ENCODE measurements at places on chromosomes 6 and 20.

DNA sequence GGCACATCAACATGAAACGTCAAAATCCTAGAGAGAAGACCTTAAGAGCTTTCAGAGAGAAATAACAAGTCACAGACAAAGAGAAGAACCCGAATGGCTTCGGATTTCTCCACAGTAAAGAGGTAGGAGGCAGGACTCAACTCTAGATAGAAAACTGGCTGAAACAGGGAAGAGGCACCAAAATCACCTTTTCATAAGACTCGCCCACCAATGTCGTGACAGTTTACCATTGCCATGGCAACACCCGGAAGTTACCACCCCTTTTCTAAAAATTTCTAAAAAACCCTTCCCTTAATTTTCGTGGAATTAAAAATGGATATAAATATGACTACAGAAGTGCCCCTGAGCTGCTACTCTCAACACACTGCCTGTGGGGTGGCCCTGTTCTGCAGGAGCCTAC, 12.3 kb upstream of the DEFB121 start:
- DNase-seq: no peak

- no peak for DNase-seq
These were observed 47.5 kb upstream of the TSHZ2 start for GRCh38 chr20:52924411-52925271.

GRCh38 chr20:61809006-61809770, 256.5 kb downstream of the TAF4 start:
- DNase-seq: no peak

DNA sequence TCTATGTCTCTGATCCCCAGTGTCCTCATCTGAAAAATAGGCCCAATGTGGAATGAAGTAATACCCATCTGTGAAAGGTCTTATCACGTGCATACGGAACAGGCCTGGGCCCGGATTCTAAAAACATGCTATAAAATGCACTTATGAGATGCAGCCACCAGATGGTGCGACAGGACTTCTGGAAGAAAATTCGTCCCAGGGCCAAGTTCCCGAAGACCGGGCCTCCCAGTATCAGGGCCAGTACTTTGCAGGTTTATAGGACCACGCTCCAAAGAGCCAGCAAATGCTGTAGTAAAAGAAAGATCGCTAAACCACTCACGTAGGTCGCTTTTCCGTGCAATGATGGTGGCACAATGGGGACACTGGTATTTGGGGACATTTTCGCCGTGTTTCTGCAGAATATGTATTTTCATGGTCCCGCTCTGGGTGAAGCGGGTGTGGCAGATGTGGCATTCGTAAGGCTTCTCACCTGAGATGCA, 10.6 kb downstream of the CTCFL start:
- no peak for DNase-seq

DNA sequence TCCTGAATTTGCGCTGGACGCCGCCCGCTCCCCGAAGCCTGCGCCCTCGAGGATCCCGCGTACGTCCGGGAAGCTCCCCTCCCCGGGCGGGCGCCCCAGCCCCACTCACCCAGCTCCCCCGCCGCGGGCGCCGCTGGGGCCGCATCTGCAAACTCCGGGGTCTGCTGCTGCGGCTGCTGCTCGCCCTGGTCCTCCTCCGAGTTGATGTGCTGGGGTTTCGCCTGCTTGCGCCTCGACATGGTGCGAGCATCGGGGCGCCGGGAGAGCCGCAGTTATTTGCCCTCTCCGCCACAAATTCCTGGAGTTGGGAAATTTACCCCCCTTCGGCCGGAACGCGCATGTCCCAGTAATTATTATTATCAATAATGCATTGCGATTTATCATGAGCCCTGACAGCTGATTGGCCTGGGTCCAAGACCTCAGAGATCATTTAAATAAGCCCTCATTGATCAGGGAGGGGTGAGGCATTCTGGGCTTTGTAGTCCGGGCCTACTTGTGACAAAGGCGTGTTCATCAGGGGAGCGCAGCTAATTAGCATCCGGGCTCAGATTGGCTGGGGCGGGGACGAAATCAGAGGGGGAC, at the start of gene SALL4:
SALL4 (minus strand) TSS at position 352 of the 582 bp plus-strand sequence; CDS start at position 239, 113 bp downstream.
- DNase-seq: no peak

DNA sequence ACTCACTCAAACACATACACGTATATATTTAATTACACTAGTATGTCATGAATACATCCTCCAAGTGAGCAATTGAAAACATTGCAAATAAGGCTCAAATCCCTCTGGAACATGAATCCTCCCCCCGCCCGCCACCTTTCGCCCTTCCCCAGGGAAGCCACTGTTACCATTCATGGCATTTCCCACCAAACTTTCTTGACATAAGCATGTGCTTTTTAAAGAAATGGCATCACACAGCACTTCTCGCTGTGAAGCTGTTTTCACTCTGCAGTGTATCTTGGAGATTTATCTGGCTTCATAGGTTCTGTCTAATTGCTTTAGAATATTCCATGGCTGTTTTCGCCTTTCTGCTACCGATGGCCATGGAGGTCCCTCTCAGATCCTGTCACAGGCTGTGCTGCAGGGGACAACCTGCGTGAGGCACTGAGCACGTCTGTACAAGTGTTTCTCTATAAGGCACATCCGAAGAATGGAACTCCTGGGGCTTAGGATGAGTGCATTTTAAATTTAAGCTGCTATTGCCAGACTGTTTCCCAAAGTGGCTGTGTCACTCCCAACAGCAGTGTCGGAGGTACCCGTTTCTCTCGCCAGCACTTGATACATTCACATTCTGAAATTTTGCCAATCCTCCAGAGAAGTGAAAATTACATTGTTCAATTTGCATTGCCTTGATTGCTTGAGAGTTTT, 22.2 kb upstream of the PHACTR3 start:
- DNase-seq: no peak

DNA sequence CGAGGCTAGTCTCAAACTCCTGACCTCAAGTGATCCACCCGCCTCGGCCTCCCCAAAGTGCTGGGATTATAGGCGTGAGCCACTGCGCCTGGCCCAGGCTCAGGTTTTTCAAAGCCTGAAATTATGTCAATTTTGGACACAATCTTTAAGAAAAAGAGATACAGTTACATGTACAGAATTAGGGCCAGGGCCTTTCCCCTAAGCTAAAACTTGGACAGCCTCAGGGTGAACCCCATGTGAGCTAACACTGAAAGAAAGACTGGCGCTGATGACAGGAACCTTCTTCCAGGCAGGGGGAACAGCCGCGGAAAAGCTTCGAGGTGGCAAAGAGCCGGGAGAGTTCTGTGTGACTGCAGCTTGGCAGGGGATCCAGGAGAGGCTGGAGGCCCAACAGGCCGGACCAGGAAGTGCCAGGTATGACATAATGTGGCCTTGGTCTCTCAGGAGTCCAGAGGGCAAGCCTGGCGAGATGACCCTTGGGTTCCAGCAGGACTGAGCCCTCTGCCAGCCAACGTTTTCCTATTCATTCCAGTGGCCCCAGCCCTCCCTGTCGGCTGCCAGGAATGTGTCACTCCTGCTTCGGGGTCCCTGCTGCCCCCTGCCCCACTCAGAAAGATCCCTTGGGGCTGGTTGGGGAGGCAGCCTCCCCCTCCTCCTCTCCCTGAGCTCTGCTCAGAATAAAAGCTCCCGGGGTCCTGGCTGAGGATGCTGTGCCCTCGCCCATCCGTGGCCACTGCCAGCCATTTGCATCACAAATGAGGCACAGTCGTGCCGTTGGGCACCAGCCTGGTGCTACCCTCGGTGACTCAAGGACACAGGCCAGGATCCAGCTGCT, 37.3 kb downstream of the RBM38 start:
- DNase-seq: no peak

DNA sequence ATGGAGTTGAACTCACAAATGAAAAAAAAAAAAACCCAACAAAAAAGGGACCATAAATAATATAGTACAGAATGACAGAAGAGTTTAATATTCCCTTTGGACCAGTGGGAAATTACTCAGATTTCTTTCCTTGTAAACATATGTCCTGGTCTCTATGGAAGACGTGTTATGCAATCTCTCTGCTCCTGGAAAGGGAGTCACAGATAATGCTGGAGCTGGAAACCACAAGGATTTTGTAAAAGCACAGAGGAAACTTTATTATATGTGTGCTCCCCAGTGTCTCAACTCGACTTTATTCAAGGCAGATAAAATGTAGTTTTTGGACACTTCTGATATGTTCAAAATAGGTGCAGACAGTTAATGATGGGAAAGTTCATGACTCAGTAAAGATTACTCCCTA, 88.1 kb upstream of the ZFP64 start:
- DNase-seq: no peak

DNA sequence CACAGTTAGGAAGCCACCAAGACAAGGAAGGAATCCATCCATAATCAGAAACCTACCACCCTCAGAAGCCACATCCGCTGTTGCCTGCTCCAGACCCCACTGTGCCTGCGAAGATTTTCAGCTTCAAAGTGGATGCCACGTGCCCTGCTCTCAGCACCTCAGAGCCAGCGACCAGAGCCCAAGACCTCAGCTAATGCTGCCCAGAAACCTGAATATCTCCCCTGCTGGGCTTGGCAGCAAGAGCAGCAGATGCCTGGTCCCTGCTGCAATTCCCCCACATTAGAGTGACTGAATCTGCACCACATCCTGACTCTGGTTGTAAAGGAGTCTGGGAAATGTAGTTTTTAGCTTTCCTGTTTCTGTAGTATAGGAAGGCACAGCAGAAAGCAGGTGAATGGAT, 10.7 kb upstream of the ULBP3 start:
- no peak for DNase-seq

DNA sequence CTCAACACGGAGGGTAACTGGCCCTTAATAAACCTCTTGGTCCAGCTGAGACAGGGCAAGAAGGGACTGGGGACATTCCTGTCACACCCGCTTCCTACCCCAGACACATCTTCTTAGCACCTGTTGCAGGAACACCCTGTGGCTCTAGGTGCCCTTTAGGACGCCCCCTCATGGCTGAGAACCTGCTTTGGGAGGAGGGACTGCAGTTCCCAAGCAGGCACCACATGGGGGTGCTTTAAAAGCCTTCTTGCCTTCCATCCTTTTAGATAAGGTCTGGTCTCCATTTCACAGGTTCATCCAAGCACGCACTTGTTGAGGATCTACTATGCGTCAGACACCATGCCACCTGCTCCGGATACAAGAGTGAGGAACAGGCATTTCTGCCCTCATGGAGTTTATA, 26.6 kb downstream of the NSFL1C start:
- no peak for DNase-seq

DNA sequence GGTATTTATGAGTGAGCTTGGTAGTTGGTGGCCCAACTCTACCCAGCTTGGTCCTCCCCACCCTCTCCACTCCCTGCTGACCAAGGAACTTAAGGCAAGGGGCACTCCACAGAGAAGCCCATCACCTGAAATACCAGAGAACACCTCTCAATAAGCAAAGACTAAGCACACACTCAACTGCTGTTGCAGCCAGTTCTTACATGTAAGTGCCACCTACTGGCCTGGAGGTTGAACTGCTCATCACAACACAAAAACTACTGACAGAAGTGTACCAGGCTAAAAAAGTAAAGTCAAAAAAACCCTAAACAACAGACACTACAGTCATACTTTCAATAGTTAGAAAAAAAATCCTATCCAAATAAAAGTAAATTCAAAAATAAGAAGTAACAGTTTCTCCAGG, 146.2 kb downstream of the FAM83B start:
- no peak for DNase-seq

GRCh38 chr20:57658833-57659516, 38.7 kb upstream of the ZBP1 start:
- no peak for DNase-seq

DNA sequence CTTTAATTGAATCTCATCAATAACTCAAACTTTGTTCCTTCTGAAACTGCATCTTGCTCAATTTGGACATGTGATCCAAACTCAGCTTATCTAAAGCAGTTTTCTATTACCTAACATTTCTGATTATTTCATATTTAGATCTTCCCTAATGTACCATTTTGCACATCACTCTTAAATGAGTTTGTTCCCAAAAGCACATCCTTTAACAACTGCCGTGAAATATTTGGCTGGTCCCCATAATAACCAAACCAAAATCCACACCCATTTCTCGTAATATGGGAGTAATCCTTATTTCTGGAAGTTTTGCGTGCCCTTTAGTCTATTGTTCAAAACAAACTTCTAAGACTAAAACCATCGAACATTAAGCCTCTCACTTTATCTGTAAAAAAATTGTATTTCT, 94.9 kb downstream of the TASP1 start:
- no peak for DNase-seq

DNA sequence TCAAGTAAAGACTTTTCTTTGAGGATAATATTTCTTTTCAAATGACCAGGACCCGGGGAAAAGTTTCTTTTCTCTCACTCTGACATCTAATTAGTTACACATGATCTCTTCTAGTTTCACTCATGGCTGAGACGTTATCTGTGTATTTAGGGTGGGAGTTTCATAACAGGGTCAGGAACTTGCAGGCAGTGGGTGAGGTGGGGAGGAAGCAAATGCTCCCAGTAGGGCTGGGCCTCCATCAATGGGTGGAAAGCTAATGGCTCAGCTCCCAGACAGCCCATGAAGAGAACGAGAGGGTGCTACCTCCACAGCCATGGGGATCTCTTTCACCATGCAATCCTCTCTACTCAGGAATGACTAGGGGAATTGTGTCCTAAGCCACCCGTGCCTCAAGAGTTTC, 119.3 kb downstream of the F13A1 start:
- DNase-seq: no peak

- no peak for DNase-seq
These were observed 120.5 kb downstream of the RFX6 start for GRCh38 chr6:116997496-116997895.

- DNase-seq: no peak
These were observed 8.6 kb downstream of the SNX9 start for GRCh38 chr6:157831424-157832249.

GRCh38 chr6:169288591-169288990, 34.9 kb upstream of the THBS2 start:
- DNase-seq: no peak

DNA sequence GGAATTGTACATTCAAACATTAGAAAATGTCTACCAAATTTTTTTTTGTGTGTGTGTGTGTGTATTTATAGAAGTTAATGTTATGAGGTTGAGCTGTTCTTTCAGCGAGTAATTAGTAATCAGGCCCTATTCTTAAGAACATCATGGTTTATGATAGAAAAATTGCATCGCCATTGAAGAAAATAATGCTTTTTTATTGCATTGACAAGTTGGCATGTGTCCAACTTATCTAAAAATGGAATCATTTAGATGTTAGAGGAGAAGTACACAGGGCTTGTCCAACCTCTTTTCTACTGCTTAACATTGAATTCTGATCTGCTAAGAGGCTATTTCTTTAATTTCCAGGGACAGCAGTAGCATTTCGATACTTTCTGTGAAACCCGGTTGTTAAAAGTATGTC, 61.6 kb upstream of the ADGRG6 start:
- no peak for DNase-seq

Data from stimulated activated CD4-positive, alpha-beta T cell treated with anti-CD3 and anti-CD28 coated beads, Interleukin-1b, Interleukin-23, amount 100 ng/mL, for 1 hour (primary cell).